Mucosa of gallbladder (tissue), 1 donor: ENCODE measurements at places on chromosomes 12 and 14. TPM values are rescaled to one million over a fixed set of nuclear protein-coding genes. Genes with fewer than 3 reads are reported as not detected.

LAG3 gene
- total RNA-seq = 1.4 TPM

RDH16 gene
- total RNA-seq = 0.52 TPM

FSCB gene
- total RNA-seq = not detected

KRT80 gene
- total RNA-seq = 15.5 TPM

CD69 gene
- total RNA-seq = 18.4 TPM

TAS2R8 gene
- total RNA-seq = not detected

PEX5 gene
- 53.7 TPM for total RNA-seq

SLC6A15 gene
- 0.12 TPM for total RNA-seq

GDF3 gene
- total RNA-seq = not detected

NOS1 gene
- 0.40 TPM for total RNA-seq

GALNT4 gene
- total RNA-seq = 37.3 TPM
